ENCODE measurements at places on chromosomes 2 and 18. TPM values are rescaled to one million over a fixed set of nuclear protein-coding genes. Genes with fewer than 3 reads are reported as not detected.

OR6B2 gene
- total RNA-seq: not detected

IFIH1 gene
- 0.81 TPM for total RNA-seq

DNA sequence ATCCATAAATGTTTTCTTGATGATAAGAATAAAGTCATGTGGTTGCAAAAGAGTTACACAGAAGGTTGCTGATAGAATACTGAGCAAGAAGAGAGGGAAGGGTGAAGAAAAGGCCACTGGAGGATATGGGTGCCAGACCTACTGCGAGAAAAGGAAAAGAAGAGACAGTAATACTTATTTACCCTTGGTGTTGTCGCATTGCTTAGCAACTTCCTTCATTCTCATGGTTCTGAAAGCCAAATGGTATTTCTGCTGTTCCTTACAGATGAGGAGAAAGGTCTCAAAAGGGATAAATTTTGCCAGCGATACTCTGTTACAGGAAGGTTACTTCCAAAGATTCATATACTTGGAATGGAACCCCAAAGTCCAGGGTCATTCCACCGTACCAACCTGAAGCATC, 62.5 kb downstream of the LHCGR start:
- no peak overlapping the region for H3K27ac ChIP-seq
- H3K4me1 ChIP-seq: peaks cover 4% of the 10 kb centered on the region
- no peak for DNase-seq
- H3K27me3 ChIP-seq: no peaks in the 10 kb centered on the region

DNA sequence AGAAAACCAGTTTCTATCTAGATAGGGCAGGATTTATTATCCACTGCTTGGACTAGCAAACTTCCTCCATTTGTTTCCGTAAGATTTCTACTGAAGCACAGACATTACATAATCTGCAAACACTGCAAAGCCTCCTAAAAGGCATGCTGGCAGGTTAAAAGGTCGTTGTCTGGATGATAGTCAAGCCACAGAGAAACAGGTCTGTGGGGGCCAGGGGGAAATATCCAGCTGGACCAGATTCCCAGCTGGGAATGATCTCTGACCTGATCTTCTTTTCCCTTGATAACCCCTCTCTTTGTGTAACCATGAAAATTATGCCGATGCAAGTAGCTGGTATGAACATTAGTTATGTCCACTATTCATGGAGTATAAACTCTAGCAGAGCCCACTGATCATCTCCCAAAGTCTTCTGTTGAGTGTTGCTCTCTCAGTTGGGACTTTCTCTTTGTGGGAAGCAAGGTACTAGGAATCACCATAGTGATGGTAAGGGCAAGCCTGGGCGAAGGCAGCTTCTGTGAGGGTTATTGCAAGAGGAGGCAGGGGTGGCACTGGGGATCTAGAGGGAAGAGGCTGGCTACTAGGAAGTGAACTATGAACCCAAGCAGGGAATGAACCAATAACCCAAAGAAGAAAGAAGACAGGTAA, 61.3 kb downstream of the GDF7 start:
- no peak for DNase-seq
- no peak overlapping the region for H3K27ac ChIP-seq
- no peaks in the 10 kb centered on the region for H3K4me1 ChIP-seq
- no peaks in the 10 kb centered on the region for H3K27me3 ChIP-seq
- no peaks in the 10 kb centered on the region for H3K36me3 ChIP-seq

DNA sequence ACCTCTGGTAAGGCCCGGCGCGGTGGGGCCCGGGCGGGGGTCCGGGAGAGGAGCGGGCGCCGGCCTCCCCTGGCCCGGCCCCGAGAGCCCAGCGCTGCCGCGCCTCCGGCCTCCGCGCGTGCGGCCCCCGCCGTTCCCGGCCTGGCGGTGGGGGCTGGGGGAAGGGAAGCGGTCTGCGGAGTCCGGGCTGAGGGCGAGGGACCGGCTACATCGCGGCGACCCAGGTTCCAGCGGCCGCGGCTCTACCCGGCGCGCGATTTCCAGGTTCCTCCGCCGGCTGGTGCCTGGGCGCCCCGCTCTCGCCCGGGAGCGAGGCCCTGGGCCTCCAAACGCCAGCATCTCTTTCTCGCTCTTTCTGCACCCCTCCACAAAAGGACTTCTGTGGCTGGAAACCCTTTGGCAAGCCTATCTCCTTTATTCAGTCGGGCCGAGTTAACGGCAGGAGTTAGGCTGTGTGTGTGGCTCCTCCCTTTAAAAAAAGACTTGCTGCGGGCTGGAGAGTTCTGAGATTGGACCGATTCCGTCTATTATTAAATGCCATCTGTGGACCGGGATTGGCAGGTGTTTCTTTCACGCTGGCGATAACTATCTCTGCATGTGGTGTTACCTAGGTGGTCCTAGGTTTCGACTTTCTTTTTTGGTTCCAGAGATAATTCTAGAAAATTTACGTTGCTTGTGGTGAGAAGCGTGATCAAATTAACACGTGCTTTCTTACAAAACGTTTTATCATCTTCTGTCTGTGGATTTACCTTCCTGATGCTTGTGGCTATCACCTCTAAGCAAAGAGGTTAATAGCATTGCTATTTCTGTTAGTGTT, 592 bp downstream of the ME2 start:
- H3K4me1 ChIP-seq: no peaks in the 10 kb centered on the region
- peak; percentile 39 for DNase-seq
- H3K4me3 ChIP-seq: peak overlapping the region; percentile 90

DNA sequence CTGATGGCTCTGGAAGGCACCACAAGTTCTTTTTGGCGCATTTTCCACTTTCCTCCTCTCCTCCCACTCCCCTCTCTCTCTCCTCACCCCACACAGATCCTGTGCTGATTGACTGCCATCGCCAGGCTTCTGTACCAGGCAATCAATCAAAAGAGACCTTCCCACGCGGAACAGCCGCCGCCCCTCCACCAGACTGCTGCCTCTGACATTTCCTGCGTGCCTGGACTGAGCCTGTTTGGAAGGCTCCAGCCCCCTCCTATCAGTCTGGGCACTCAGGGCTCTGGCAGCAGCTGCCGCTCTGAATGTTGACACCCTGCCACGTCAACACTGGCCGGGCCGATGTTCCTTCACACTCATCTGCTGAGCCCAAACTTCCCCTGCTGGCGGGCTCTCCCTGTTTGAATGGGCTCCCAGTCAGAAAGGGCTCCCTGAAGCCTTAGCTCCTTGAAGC, 467.7 kb downstream of the EPHA4 start:
- no peaks in the 10 kb centered on the region for H3K4me1 ChIP-seq
- H3K36me3 ChIP-seq: no peaks in the 10 kb centered on the region
- peak; percentile 68 for DNase-seq
- no peak overlapping the region for H3K4me3 ChIP-seq
- H3K27ac ChIP-seq: no peak overlapping the region
- H3K27me3 ChIP-seq: no peaks in the 10 kb centered on the region

- H3K27me3 ChIP-seq: no peaks in the 10 kb centered on the region
- no peak for DNase-seq
- no peaks in the 10 kb centered on the region for H3K4me1 ChIP-seq
- H3K36me3 ChIP-seq: peaks cover 19% of the 10 kb centered on the region
These were observed 26.7 kb downstream of the PTPN2 start for GRCh38 chr18:12857215-12857905.

- H3K27ac ChIP-seq: no peak overlapping the region
- no peak for DNase-seq
- H3K4me3 ChIP-seq: peak overlapping the region; percentile 32
These were observed 5.6 kb downstream of the PHLPP1 start for GRCh38 chr18:62720766-62721613.
